Stimulated activated CD8-positive, alpha-beta memory T cell treated with anti-CD3 and anti-CD28 coated beads, Interleukin-12 subunit alpha, Interleukin-12 subunit beta, amount 100 ng/mL, for 4 hours (primary cell): ENCODE measurements at places on chromosomes 1 and 21.

GRCh38 chr1:221816899-221817298, 75.0 kb upstream of the DUSP10 start:
- DNase-seq = no peak

GRCh38 chr21:15222707-15223106, 157.9 kb upstream of the NRIP1 start:
- no peak for DNase-seq

DNA sequence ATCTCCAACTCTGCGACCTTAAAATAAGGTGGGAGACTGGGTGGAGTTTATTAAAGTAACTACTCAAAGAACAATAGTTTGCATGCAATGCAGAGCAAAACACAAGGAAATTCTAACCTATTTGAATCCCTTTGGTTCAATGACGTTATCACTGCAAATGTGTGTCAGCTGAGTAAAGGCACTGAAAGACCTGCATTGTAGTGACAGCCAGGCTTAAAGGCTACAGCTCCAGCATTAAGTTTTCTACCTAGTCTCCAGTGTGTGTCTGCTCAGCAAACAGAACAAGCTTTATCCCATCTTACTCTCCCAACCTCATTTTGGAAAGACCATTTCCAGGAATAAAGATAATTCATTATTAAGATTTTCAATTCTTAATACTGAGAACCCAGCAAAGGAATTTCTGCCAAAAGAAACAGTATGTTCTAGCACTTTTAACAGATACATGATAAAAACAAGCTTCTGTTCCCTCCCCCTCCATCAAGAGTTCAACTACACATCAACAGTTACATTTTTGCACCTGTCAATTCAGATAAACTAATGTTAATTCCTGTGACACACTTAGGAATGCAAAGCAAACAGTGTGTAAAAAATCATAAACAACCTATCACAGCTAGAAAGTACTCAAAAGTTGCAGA, 14.2 kb downstream of the PTP4A2 start:
- DNase-seq = no peak

GRCh38 chr1:98119796-98120195, 199.0 kb upstream of the DPYD start:
- DNase-seq = no peak

GRCh38 chr1:117368116-117369108, 1.2 kb downstream of the MAN1A2 start:
- DNase-seq = no peak

DNA sequence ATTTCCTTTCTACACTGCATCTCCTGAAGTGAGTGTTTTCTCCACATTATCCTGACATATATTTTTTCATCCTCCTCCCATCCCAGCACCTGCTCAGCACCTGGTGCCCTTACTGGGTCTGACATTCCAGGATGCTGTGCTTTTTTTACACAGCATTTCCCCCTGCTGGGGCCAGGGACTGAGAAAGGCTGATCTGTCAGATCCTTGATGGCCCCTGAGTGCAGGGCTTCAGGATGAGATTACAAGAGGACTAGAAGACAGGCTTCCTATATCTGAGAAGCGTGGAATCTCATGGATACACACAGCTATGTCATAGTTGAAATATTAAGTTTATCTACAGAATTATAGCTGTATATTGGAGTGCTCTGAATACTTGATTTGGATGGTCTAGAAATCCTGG, 24.4 kb downstream of the RCAN1 start:
- no peak for DNase-seq

DNA sequence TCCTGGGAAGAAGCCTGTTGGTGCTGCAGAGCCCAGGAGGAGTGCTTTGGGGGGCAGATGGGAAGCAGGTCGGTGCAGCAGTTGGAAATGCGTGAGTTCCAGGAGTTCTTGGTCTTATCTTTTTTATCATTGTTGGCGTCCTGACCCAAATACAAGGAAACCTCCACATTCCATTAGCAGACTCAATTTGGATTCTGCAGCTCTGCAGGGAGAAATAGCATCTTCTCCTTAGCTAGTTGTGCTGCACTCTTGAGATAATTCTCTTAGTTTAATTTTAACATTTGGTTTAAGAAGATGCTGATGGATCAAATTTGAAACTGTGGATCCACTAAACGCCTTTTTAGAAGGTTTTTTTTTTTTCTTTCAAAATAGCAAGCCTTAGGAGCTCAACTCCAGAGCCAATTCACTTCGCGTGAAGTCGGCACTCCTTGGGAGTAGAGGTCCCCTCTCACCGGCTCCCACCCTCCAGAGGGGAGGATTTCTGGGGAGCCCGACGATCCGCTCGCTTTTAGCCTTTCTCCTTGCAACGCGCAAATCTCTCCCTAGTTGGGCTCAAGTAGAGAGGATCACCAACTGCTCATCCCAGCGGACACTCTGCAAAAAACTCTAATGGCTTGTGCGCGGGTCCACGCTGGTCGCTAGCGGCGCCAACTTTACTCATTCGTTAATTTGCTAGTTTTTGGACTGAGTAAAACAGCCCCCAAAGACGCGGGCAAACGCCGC, 1.3 kb downstream of the PLD5 start:
- no peak for DNase-seq

DNA sequence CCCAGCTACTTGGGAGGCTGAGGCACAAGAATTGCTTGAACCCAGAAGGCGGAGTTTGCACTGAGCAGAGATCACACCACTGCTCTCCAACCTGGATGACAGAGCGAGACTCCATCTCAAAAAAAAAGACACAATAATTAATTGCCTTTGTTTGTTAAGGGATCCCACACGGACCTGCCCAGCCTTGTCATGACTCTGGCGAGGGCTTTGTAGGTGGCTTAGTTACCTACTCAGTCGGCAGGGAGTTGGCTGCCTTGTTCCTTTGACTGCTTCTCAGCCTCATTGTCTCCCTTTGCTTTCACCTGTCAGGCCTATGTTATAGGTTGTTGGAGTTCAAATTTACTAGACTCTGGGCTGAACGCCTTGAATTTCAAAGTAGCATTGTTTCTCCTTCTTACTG, 82.0 kb downstream of the UBE4B start:
- DNase-seq = no peak

DNA sequence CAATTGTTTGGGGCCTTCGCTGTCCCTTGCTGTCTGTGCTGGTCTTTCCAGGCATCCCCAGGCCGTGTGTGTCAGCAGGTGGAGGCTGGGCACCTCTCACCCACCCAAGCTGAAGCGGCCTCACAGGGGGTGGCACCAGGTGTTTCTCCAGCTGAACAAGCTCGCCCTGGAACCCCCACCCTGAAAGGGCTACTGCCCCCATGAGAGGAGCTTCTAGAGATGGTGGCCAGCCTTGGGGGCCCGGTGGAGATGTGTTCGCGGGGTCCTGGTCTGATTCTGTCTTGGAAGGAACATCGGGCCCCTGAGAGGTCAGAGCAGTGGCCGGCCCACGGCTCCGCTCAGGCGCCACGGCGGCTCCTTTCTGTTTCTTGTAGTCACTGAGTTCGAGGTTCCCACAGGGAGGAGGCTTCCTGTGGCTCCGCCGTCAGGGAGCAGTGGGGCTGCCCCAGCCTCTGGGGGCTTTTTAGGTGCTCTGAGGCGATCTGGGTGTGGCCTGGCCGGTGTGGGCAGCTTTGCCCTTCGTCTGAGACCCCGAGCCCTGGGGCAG, 46.9 kb downstream of the SKI start:
- no peak for DNase-seq

- no peak for DNase-seq
Measured at GRCh38 chr1:95304803-95305202, 70.8 kb downstream of the RWDD3 start.

- no peak for DNase-seq
Measured at GRCh38 chr1:64137412-64137803, 66.0 kb upstream of the UBE2U start.

- no peak for DNase-seq
Measured at GRCh38 chr1:57302812-57303596, 120.9 kb downstream of the DAB1 start.

DNA sequence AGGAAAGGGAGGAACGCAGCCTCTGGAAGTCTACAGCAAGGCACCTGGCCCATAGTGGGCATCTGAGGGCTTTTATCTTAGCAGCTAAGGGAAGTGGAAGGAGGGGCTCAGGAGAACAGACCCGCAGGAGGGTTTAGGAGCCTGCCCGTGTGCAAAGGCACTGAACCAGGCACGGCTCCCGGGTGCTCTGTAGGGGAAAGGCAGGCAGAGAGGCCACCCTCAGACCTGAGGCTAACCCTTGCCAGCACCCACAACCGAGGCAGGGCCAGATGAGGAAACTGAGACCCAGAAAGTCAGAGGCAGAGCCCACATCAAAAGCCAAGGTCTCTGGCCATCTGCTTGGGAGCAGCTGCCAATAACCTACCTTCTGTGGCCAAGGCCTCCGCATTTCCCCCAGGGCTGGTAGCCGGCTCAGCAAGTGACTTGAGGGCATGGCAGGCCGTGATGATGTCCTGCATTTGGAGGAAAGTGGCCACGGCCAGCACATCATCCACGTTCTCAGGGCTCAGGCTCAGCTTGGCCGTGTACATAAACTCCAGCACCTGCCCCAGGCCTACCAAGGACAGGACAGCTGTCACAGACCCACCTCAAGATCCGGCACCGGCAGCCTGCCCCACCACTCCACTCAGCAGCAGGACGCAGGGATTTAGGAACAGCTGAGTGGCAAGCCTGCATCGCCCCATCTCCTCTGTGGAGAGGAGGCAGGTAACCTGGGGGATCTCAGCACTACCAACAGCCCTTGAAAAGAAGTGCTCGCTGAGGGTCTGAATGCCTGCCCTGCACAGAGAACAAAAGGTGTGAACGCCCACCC, 29.1 kb downstream of the ZBTB17 start:
- no peak for DNase-seq

GRCh38 chr1:38662126-38662525, 197.4 kb downstream of the RRAGC start:
- no peak for DNase-seq

GRCh38 chr1:21321963-21322680, 31.9 kb upstream of the ECE1 start:
- no peak for DNase-seq

GRCh38 chr1:172154551-172154950, 265.9 kb upstream of the C1orf105 start:
- no peak for DNase-seq

DNA sequence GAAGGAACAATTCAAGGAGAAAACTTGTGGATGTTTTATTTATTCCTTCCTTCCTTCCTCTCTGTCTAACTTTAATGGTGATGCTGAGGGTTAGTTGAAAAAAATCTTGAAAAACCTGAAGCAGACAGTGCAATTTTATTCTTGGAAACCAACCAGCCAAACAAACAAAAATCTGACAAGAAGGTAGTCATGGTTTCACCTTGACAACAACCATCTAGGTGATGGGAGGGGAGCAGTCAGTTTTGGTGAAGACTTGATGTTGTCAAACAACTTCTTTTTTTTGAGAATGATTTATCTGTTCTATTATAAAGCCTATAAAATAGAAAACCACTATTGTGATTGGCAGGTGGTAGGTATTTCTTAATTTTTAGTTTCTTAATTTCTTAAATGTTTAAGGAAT, 92.4 kb upstream of the GPR88 start:
- DNase-seq = no peak

DNA sequence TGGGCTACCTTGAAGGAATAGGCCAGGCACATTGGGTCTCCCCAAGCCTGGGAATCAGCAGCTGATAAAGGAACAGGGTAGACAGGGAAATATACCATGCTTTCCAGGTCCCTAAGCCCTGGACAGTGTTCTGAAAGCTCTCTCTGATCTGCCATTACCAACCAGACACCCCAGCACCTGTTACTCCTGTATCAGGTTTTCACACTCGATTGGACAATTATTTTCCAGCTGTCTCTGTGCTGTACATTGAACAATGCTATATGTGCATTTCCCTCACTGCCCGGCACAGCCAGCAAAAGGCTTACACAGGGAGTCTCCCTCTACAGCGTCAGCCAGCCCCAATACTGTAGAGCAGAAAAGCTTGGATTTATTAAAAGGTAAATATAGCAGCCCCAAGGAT, 4.7 kb downstream of the CFAP45 start:
- DNase-seq = no peak

DNA sequence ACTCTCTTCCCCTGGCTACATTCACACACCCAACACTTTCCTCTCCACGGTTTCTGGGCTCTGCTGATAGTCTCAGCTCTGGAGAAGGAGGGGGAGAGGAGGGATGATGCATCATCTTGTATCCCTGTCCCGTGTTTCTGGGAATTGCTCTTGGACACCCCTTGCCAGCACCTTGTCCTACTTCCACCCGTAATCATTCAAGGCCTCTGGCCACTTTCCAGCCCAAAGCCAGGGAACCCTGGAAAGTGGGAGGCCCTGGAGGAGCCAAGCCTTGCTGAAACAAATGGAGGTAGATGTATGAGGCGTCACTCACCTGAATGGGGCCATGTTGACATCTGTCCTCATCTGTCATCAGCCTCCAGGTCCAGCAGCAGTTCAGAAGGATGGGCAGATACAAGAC, 4.4 kb downstream of the PLEKHO1 start:
- DNase-seq = no peak

DNA sequence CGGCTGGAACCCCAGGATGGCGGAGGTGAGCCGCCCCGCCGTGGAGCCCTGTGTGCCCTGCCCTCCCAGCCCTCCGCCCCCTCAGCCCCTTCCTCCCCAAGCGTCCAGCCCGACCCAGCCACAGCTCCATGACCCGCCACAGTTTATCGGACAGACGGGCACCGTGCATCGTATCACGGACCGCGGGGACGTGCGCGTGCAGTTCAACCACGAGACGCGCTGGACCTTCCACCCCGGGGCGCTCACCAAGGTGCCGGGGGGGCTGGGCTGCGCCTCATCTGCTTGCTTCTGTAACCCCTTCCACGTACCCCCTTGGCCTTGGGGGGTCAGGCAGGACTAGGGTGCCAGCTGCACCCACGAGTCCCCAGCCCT, 6.6 kb upstream of the MMP23B start:
- no peak for DNase-seq

DNA sequence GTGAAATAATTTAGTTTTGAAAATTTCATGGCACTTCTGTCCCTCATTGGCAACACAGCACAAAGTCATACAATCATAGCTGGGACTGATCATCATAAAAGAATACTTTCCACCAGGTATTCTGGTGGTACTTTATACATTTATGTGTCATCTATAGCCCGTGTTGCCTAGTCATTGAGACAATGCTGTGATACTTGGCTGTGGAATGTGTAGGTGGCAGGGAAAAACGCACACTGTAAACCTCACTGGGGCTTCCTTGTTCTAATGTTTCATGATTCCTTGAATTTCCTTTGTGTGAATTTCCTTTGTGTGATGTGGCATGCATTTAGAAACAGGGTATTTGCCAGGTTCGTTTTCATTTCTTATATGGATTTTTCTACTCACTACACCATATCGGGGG, 118.3 kb downstream of the FMN2 start:
- DNase-seq = no peak

- DNase-seq = no peak
Measured at GRCh38 chr1:50796272-50796671, 163.8 kb downstream of the FAF1 start.

- DNase-seq = no peak
Measured at GRCh38 chr1:158509471-158510156, 37.6 kb downstream of the OR10R2 start.

DNA sequence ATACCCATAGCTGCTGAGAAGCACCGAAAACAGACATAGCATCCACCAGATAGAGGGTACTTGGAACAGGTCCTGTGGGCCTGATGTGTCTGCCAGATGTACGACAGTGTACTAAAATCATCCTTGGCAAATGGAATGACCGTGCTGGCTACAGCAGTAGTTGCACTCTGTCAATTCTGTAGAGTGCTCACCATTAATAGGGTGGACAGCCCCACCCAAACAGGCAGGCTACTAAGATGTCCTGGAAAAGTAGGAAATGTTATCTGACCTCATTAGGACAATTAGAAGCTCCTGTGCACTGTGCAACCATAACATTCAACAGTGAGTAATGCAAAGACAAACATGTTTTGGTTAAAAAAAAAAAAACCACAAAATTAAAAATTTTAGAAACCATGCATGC, 106.2 kb downstream of the PTPN14 start:
- no peak for DNase-seq

- DNase-seq = no peak
Measured at GRCh38 chr1:6391951-6392808, 1.4 kb downstream of the ACOT7 start.
